ENCODE measurements at places on chromosomes 5 and 9.

DNA sequence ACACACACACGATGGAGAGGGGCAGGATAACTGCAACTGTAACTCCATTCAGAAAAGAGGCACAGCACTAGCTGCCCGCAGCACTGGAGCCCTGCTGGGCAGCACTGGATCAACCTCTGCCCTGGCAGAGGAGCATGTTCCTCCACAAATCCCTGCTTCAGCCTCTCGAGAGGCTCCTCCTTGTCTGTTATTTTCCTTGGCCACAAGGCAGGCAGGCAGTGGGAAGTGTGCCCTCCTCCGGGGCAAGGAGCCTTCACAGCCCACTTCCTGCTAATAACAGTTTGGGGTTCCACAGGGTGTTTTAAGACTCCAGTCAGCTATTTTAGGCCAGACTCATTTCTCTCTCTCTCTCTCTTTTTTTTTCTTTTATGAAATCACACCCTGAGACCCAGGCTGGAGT lies 11.8 kb downstream of the FXN start:
- no peak for DNase-seq

GRCh38 chr9:21479152-21479702 lies 2.9 kb downstream of the IFNE start:
- no peak for DNase-seq

DNA sequence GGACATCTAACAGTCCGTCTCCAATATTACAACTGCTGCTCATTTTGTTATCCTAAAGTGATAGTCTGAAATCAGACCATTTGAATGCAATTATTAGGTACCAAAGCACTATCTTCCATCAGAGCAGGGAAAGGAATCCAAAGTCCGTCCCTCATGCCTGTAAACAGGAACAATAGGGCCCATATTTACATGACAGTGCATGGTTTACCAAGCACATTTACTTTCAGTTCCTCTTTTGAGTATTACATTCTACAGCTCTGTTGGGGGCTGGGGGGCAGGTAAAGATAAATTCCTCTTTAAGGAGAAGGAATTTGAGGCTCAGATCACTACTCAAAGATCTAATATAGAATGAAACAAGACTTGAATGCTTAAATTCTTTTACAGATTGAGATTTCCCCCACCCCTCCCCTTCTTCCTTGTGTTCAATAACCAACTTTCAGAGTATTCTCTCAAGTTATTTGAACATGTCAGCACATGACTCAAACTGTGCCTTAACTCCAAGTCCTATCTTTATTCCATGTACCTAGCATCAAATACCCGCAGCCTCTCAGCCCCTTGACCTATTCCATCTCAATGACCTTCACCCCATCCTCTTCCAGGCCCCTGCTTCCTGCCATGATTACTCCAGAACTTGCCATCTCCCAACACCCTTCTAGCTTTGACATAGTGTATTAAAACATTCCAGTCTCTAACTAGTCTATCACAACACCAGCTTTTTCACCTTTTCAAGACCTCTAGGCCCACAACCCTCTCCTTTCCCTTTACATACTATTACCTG lies 71.0 kb downstream of the BRINP1 start:
- DNase-seq: no peak

GRCh38 chr5:65854925-65855324 lies 71.5 kb upstream of the ERBIN start:
- DNase-seq: no peak

GRCh38 chr9:35656831-35657545 lies 831 bp downstream of the RMRP start:
- no peak for DNase-seq

- no peak for DNase-seq
Observed at GRCh38 chr5:102753889-102754766, 977 bp upstream of the PAM start.

DNA sequence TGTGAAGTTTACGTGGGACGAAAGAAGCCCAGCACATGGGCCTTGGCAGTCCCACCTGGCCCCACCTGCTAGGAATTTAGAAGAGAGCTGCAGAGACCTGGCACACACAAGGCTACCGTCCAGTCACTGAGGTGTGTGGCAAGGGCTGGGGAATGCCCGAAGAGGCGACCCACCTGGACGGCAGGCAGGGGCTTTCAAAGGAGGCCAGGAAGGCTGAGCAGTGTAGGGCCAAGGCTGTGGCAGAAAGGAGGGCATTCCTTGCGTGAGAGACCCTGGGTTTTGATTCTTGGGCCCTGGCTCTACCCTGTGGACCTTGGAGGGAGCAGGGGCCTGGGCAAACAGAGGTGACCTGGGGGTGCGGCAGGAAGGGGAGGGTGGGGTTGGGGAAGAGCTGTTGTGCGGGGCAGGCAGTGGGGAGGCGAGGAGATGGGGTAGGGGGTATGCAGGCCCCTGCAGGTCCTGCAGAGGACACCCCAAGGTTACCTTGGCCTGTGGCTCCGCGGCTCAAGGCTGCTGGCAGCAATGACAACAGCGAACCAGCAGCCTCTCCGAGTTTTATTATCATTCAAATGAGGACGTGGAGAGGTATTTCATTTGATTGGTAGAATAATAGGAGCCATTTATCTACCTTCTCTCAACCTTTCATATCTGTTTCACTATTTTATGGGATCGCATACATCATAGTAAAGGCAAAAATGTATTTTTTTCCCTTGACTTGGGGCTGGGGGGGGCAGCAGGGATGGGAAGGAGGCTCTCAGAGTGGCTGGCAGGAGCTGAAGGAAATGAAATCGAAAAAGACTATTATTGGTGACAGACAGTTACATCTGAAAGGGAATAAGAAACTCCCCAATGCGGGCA lies 24.8 kb downstream of the TSPAN17 start:
- DNase-seq: no peak

DNA sequence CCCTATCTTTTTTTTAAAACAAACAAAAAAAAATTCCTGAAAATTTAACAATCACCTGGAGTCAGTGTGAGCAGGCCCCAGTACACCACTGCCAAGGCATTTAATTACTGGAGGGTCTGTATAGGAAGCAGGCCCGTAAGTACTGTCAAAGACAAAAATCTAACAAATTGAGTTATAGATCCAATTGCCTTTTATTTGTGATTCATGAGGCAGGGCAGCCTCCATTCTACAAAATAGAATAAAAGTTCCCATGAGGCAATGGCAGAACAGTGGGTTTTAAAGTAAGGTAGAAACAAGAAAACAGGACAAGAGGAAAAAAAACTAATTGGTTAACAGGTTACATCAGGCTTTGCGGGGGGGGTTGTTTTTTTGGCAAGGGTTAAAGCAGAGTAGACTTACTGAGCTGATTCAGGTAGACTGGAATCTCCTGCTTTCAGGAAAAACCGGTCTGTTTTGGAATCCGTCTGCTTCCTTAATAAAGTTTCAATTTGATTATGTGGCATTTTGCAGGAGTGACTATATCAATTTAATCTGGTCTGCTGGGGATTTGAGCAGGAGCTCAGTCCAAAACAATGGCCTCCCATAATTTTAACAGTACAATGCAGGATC lies 48.9 kb downstream of the AUH start:
- DNase-seq: no peak

- DNase-seq: no peak
Observed at GRCh38 chr9:106291786-106292185, 571.2 kb upstream of the ZNF462 start.

DNA sequence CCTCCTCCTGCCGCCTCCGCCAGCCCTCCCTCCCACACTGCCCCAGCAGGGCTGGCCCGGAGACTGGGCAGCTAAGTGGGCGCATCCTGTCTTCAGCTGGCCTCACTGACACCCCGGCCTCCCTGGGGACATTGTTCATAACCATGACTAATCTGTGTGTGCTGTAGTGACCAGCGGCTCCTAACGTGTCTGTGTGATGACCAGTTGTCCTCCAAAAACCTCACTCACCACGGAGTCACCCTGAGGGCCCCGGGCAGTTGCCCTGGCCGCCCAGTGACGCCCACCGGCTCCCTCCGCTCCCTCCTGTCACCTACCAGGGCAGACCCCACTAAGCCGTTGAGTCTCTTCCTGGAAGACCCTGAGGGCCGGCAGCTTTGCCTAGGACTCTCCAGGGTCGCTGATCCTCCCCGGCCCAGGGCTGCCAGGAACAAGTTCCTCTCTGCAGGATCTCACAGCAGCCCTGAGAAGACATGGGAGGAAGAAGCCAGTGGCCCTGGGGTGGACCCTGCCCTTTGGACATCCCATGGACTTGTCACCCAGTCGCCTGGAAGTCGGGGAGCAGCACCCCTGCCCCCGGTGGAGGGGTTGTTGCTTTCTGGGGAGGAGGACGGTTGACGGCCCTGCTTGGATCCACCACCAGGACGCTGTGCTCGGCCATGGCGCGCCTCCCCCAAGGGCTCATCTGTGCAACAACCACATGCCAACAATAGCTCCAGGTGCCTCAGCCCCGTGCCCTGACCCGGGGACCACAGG lies 110.2 kb upstream of the LMX1B start:
- DNase-seq: no peak

DNA sequence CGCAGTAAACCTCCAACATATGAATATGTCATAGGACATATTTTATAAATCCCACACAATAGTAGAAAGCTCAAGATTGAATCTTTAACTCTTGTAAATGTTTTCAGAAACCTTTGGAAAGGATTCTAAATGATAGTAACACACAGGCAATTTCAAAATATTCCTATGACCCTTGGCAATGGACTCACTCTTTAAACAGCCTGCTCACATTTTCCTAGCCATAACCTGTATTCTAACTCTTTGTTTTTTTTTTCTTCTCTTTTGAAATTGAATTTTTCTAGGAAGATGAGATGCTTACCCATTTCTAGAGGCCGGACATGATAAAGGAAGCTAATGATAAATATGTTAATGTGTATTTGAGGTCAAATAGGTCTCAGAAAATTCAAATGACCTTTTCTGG lies 29.6 kb downstream of the GRIN3A start:
- no peak for DNase-seq

DNA sequence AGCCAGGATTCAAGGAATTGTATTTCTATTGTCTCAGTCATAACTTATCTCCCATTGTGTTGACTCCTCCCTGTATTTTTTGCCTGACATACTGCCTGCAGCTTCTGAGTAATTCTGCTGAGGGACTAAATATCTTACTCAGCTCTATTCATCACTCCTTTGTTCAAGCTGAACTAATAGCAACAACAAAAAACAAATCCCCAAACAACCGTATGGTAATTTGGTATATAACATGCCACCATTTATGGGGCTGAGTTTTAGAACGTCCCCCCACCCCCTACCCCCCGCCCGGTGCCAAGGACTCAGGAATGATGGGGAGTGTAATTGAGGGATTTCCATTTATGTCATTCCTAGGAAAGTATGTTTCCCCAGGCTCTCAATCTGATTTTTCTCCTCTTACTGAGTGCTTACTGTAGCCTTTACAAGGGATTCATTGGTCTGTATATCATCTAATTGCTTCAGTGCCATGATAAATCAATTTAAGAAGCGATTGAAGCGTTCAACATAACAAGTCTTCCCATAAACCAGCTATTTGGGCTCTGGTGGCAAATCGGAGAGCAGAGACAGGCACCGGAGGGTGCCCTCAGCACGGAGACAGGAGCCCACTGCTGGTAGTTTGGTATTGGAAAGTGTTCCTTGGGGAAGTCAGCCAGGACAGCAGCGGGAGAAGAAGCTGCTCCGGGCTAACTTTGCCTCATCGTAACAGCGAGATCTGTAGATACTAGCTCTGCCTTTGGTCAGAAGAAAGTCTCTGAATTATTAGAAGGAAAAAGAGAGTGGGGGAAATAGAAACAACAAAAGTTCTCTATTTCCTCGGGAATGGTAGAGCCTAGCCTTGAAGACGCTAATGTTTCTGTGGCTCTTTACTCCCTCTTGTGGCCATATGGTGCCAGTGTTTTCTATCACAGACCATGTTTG lies 40.7 kb upstream of the HSD17B4 start:
- DNase-seq: peak; percentile 46

DNA sequence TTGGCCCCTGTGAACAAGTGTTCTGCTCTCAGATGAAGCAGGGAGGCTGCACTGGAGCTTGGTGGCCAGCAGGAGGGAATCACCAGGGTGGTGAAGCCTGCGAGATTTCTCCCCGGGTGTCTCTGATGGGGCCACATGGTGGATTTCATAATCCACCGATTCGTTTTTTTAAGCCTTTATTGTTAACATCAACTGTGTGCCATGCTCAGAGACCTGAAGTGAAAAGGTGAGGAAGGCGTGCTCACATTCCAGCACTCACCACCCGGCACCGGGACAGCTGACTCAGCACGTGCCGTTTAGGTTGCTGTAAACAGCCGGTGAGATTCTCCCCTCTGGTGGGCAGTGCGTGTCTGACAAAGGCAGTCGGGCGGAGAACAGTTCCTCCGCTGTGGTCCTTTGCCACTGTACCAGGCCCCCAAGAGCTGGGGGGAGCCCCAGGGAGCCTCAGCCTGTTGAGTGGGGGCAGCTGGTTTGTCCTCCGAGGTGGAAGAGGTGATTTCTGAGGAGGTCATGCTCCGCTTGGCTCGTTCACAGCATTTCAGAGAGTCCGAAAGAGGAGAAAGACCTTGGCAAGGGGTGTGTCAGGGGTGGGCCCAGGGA lies 12.7 kb upstream of the AHRR start:
- DNase-seq: no peak

- DNase-seq: no peak
Observed at GRCh38 chr5:54446379-54446732, 9.1 kb upstream of the HSPB3 start.

DNA sequence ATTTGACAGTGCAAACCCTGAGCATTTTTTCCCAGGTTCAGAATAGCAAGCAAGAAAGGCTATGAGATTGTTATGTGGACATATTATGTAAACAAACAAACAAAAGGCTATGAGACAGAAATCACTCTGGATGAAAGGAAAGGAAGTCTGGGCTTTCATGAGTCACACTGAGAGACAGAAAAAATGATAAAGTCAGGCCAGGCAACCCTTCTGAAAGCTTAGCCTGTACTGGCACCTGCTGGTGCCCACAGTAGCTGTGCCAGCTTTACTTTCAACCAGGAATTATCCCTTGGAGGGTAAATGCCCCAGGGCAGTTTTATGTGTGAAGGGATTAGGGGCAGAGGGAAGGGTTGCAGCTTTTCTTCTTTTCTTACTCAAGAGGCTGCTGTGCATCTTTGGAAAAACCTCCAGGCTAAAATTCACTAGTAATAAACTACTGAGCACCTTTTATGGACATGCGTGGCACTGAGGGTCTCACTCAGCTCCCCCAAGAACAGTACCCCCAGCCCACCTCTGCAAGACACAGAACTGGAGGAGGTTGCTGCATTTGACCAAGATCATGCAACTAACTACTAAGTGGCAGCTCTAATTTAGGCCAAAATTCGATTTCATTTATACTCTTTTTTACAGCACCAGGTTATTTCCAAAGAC lies 41.7 kb downstream of the ACTL7B start:
- DNase-seq: no peak

- DNase-seq: no peak
Observed at GRCh38 chr9:14627513-14627912, 65.7 kb downstream of the ZDHHC21 start.

GRCh38 chr9:78118742-78119473 lies 87.3 kb upstream of the GNAQ start:
- no peak for DNase-seq

- DNase-seq: no peak
Observed at GRCh38 chr9:91067306-91067860, 265.8 kb downstream of the SYK start.

DNA sequence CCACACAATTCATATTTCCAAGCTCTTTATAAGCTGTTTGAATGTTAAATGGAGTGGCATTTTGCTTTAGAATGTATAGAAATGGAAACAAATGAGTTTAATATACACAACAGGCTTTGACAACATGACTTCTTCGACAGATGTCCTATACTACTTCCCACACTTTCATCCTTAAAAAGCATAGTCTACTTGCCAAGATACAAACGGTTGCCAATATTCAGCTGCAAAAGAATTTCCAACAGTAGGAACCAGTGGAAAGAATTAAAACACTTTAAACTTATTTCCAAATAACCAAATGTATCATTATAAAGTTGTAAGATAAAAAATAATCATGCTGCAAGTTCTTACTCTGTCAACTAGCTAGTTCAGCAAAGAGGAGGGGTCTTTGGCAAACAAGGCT lies 456.4 kb downstream of the PDE4D start:
- no peak for DNase-seq
